ENCODE measurements at places on chromosomes 3 and 15.

DNA sequence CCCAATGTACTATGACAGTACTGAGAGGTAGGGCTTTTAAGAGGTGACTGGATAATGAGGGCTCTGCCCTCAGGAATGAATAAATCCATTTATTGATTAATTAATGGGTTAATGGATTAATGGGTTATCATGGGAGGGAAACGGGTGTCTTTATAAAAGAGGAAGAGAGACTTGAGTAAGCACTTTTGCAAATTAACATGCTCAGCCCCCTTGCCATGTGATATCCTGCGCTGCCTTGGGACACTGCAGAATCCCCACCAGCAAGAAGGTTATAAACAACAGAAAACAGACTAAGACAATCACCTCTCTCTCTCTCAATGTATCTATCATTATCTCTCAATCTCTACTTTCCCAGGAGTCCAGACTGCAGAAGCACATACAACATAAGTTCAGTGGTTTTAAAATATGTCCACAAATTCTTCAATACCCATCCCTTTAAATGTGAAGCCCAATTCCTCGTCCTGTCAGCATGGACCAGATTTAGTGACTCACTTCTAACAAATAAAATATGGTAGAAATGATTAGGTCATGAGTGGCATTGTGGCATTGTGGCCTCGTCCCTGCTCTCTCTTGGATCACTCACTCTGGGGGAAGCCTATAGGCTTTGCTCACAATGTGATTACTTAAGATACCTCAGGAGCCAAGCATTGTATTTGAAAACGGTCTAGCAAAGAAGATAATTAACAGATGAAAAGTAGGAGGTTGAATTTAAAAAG is 40.0 kb upstream of the IL12A start:
- DNase-seq, result no peak

DNA sequence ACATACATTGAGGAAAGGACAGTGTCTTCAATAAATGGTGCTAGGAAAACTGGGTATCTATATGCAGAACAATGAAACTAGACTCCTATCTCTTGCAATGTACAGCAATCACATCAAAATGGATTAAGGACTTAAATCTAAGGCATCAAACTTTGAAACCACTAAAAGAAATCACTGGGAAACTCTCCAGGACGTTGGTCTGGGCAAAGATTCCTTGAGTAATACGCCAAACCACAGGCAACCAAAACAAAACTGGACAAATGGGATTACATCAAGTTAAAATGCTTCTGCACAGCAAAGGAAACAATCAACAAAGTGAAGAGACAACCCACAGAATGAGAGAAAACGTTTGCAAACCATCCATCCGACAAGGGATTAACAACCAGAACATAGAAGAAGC is 14.5 kb downstream of the LAMP3 start:
- no peak for DNase-seq

DNA sequence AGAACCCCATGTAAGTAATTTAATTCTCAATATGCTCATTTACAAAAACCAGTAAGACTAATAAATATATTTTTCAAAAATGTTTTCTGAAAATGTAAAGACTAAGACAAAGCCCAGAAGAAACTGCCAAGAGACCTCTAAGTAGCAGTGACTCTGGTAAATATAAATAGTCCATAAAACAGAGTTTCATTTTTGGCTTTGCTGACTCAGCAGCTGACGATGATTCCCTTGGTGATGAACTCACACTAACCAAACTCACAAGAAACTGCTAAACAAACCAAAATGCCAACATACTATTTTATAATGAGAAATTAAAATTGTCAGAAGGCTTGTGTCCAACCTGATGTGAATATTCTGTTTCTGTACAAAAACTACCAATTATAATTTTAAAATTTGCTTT is 31.5 kb upstream of the IMPG2 start:
- no peak for DNase-seq

DNA sequence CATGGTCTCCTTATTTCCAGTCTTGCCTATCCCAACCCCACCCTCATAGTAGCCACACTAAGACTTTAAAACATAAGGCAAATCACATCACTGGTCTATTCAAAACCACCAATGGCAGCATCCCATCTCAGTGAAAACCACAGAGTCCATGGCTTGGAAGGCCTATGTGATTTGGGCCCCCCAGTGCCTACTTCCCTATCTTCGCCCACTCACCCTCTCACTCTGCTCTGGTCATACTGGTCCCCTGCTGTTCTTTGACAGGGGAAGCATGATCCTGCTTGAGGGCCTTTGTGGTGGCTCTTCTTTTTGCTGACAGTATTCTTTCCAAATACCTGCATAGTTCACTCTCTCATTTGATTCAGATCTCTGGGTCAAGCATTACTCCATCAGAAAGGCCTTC is 3.3 kb downstream of the GTF2A2 start:
- DNase-seq, result no peak

- DNase-seq, result no peak
These were observed 326.1 kb downstream of the UNC13C start for GRCh38 chr15:54304321-54304720.

DNA sequence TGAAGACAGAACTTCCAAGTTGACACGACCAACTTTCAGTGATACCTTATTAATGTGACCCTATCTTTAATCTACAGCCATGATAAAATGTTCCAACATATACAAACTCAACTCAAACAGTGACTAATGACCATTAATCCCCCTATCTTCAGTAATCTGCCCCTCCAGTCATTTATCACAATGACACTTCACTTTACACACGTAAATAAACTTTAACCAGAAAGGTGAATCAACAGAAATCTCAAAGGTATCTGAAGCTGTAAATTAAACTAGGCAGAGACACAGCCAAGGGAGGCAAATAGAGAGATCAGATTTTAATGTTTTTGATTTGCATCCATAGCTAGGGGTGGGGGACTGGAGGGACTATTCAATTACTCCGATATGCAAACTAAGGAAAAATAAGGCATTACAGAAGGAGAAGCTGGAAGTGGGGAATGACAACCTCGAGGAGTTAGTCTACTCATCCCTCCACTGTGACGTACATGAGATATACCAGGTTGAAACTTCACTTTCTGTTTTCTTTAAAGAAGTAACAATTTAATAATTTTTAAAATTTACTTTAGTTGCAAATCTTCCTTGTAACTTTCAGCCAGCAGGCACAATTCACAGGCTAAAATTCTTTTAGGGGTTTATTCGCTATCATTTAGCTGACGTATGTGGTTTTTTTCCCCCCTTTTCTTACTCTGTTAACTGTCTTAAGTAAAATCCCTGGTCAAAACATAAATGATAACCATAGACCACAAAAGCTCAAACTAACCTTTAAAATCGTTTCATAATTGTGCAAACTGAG is 751.0 kb downstream of the ROBO1 start:
- DNase-seq, result no peak

- no peak for DNase-seq
These were observed 237.4 kb downstream of the TLE3 start for GRCh38 chr15:69860321-69860720.

- no peak for DNase-seq
These were observed 583.8 kb upstream of the NECTIN3 start for GRCh38 chr3:110487840-110488239.

DNA sequence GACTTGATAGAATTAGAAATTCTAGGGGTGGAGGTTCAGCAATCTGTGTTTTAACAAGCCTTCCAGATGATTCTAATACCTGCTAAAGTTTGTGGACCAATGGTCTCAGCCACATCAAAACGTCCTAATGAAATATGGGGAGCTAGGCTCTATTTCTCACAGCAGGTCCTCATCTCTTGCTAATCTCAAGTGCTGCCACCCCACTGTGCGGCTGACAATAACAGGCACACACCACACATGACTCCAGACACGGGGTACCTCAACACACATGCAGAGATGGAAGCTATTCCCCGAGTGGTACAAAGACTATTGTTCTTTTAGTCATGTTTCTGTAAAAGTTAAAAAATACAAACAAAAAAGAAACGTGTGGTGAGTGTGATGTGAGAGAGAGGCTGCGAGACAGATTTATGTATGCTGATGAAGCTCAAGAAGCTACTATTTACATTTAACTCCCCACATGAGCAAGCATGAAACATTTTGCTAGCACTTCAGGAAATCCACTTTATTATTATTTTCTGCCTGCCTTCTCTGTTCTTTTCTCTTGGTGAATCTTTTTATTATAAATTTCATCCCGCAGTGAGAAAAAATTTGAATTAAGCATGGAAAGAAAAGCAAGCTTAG is 405.6 kb downstream of the MAGI1 start:
- no peak for DNase-seq

Data from T-helper 2 cell treated with Interferon-gamma antibody and Interleukin-4, amounts not matched to agents 5 μg/mL and 100 μg/mL, for 36 hours (primary cell).